Left colon (tissue), 2 donors: ENCODE measurements at places on chromosomes 12 and 14. TPM values are rescaled to one million over a fixed set of nuclear protein-coding genes. Genes with fewer than 3 reads are reported as not detected.

- DNase-seq: no peak
Observed at GRCh38 chr12:122975790-122976647, 975 bp downstream of the OGFOD2 start.

The DUSP6 gene
- 82.3 TPM for total RNA-seq

The APOF gene
- total RNA-seq: not detected

The PLEKHH1 gene
- 63.2 TPM for total RNA-seq
